ENCODE measurements at places on chromosomes 12 and 14. TPM values are rescaled to one million over a fixed set of nuclear protein-coding genes. Genes with fewer than 3 reads are reported as not detected.
A peak's percentile ranks its signal among the peaks of the same experiment; 100 is the strongest.

Gene KRT3
- total RNA-seq = 0.24 TPM

Gene EMP1
- 542 TPM for total RNA-seq

DNA sequence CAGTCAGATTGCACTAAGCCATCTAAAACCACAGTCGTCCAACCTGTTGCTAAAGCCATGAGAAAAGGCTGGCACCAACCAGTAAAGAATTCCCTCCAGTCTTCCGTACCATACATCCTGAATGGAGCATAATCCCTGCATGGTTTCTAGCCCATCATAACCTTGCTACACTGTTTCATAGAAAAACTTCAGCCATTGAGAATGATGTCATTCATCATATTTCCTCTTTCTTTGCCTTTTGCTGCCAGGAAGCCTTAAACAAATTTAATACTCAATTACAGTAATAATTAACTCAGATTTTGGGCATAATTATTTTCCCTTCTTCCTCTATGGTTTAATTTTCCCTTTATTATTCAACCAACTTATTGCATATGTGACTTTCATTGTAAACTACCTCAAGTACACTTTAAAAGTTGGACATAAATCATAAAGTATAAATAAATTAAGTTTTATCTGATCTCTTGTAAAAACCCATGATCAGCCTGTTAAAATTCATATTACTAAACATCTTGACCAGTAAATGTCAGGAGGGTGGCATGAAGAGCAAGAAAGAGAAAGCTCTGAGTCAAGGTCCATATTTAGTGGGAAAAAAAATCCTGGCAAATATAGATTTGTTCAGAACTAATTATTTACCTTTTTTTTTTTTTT is 264.7 kb downstream of the ZFP36L1 start:
- no peaks in the 10 kb centered on the region for H3K27me3 ChIP-seq
- peak overlapping the region; percentile 87 for H3K27ac ChIP-seq
- peaks cover 35% of the 10 kb centered on the region for H3K4me1 ChIP-seq
- H3K4me3 ChIP-seq = no peak overlapping the region
- H3K36me3 ChIP-seq = peaks cover 58% of the 10 kb centered on the region
- no peak for DNase-seq

- H3K36me3 ChIP-seq = no peaks in the 10 kb centered on the region
- H3K4me3 ChIP-seq = no peak overlapping the region
- H3K27me3 ChIP-seq = no peaks in the 10 kb centered on the region
Measured at GRCh38 chr14:37708481-37708880, 113.1 kb downstream of the TTC6 start.

DNA sequence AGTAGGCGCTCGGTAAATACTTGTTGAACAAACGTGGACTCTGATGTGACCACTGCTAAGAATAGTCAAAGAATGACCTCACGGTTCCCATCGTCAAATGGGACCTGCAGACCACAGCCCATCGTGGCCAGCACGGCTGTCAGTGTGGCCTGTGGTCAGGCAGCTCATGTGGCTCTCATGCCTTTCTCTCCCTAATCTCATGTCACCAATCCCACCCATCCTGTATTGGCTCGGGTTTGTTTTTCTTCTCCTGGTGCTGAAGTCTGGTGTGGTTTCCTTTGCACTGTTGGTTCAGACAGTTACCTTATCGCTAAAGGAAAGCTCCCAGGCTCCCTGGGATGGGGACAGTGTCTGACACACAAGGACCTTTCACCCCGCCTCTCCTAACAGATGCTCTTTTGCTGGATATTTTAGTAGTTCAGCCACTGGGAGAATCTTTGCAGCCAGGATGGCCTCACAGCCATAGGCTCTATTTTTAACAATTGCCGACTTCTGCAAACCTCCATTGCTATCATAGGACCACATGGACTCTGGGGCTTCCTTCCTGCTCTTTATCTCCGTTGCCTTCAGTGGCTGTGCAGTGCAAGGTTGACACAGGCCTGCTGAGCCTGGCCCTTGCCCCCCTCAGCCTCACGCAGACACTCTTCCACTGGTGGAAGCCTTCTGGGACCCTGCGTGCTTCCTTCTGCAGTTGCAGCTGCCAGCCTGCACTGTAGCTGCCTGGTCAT is 293.1 kb upstream of the FKBP4 start:
- no peak overlapping the region for H3K4me3 ChIP-seq
- no peak overlapping the region for H3K27ac ChIP-seq
- no peaks in the 10 kb centered on the region for H3K4me1 ChIP-seq
- DNase-seq = no peak

DNA sequence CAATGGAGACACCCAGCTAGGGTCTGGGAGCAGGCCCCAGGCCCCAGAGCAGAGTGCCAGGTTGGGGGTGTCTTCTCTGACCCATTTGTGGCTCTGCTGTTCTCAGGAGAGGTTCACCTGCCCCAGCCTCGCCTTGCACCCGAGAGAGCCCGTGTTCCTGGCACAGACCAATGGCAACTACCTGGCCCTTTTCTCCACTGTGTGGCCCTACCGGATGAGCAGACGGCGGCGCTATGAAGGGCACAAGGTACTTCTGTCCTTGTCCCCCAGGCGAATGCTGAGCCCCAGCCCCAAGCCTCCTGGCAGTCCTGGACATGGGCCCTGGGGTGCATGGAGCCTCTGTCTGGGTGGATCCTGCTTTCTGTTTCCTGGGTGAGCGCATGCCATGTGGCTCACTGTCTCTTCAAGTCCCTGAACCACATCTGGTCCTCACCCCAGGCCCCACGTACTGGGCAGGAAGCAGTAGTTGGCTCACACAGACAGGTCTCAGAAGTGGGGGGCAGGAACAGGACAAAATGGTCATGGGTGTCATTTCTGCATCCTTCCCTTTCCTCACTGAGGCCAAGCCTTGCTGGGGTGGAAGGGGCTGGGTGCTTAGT is 58.2 kb downstream of the BEGAIN start:
- no peak overlapping the region for H3K27ac ChIP-seq
- no peaks in the 10 kb centered on the region for H3K36me3 ChIP-seq
- no peaks in the 10 kb centered on the region for H3K4me1 ChIP-seq
- no peak overlapping the region for H3K4me3 ChIP-seq
- no peak for DNase-seq

DNA sequence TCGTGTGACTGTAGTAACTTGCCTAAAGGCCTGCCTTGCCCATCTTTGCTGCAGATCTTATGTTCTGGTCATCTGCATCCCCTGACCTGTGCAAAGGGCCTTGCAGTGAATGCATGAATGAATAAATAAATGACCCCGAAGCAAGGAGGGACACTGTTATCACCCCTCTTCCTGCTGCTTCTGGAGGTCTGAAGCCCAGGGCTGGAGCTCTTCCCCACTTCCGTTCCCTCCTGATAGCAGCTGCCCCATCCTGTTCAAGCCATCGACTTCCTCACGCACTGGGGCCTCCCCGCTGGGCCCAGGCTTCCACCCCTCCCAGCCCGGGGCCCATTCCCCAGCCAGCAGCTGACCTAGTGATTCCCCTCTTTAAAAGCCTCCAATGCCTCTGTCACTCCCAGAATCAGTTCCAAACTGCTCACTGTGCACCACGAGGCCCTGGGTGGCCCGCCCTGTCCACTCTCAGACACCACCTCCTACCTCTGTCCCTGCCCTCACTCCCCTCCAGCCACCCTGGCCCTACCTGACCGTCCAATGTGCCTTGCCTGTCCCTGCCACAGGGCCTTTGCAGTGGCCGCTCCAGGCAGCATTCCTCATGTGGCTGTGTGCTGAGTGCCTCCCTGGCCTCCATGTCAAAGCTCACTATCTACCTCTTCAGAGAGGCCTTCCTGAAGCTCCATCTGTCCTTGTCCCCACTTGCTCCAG is 78.6 kb downstream of the SCARB1 start:
- no peaks in the 10 kb centered on the region for H3K27me3 ChIP-seq
- no peak overlapping the region for H3K4me3 ChIP-seq
- H3K36me3 ChIP-seq = no peaks in the 10 kb centered on the region
- no peaks in the 10 kb centered on the region for H3K4me1 ChIP-seq

DNA sequence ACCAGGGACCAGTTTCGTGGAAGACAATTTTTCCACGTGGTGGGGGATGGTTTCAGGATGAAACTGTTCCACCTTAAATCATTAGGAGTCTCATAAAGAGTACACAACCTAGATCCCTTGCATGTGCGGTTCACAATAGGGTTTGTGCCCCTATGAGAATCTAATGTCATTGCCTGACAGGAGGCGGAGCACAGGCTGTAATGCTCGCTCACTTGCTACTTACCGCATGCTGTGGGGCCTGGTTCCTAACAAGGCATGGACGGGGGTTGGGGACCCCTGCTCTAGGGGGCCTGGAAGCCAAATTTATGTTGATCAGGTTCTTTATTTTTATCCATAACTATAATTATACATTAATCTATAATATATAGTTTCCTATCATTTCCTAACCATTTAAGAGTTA is 315.3 kb downstream of the MED13L start:
- no peak overlapping the region for H3K4me3 ChIP-seq
- H3K36me3 ChIP-seq = peaks cover 7% of the 10 kb centered on the region
- H3K27me3 ChIP-seq = no peaks in the 10 kb centered on the region
- no peak for DNase-seq
- peaks cover under 1% of the 10 kb centered on the region for H3K4me1 ChIP-seq

DNA sequence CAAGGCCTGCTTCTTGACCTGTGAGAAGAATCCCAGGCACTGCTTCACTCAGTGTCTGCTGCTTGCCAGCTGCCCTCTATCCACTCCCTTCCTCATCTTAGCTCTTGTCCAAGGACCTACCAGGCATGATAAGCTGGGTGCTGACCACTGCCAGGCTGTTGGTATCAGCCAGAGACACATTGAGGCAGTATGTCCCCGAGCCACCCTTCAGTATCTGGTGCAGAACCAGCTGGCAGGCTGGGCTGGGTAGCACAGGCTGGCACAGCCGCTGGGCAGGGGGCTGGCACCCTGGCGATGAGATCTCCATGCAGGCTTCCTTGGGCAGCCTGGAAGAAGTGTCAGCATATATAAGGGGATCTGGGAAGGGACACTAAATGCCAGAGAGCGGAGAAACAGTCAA is 10.5 kb downstream of the PMEL start:
- H3K4me3 ChIP-seq = no peak overlapping the region
- H3K4me1 ChIP-seq = peaks cover 43% of the 10 kb centered on the region
- peak overlapping the region; percentile 58 for H3K27ac ChIP-seq
- no peak for DNase-seq
- no peaks in the 10 kb centered on the region for H3K27me3 ChIP-seq

GRCh38 chr12:33581613-33582122 is 142.0 kb upstream of the SYT10 start:
- H3K36me3 ChIP-seq = no peaks in the 10 kb centered on the region
- DNase-seq = no peak
- H3K4me1 ChIP-seq = peaks cover 11% of the 10 kb centered on the region
- no peak overlapping the region for H3K27ac ChIP-seq
- no peaks in the 10 kb centered on the region for H3K27me3 ChIP-seq
- no peak overlapping the region for H3K4me3 ChIP-seq

- no peak overlapping the region for H3K4me3 ChIP-seq
- H3K27ac ChIP-seq = no peak overlapping the region
- H3K27me3 ChIP-seq = no peaks in the 10 kb centered on the region
- peaks cover 16% of the 10 kb centered on the region for H3K4me1 ChIP-seq
- no peak for DNase-seq
Measured at GRCh38 chr12:53567961-53568808, 58.0 kb downstream of the ATF7 start.

GRCh38 chr14:104892531-104893434 is 27.7 kb downstream of the CEP170B start:
- H3K36me3 ChIP-seq = no peaks in the 10 kb centered on the region
- H3K27me3 ChIP-seq = no peaks in the 10 kb centered on the region
- no peak overlapping the region for H3K27ac ChIP-seq
- H3K4me1 ChIP-seq = no peaks in the 10 kb centered on the region

- peaks cover 72% of the 10 kb centered on the region for H3K4me1 ChIP-seq
- H3K27ac ChIP-seq = peak overlapping the region; percentile 100
Measured at GRCh38 chr12:52149651-52150241, 42.1 kb downstream of the KRT80 start.

DNA sequence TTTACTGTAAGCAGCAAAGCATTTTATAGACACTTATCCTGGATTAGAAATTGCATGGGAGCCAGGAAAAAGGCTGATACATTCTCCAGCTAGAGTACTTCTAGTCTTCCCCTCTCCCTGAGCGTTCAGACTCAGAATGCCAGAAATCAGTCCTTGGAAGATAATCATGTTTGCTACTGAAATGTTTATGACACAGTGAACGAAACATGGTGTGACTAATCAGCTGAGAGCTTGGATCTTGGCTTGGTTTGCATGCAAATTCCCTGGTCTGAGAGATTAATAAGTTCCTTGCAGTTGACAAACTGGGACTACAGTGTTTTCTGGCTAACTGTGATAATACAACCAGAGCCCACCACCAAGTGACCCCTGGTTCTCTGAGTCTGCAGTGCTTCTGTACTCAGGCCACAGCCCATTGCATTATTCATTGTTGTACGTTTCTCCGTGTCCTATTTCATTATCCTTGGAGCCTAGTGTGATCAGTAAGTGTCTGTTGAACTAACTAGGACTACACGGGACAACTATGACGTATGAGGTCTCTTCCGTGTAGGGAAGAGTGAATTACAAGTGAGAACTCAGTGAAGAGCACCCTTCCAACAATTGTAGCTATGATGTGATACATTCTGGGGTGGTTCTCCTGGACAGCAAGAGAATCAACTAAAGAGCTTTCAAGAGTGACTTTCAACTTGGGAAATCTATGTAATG is 34.6 kb upstream of the EVL start:
- no peaks in the 10 kb centered on the region for H3K36me3 ChIP-seq
- H3K4me1 ChIP-seq = peaks cover 35% of the 10 kb centered on the region

DNA sequence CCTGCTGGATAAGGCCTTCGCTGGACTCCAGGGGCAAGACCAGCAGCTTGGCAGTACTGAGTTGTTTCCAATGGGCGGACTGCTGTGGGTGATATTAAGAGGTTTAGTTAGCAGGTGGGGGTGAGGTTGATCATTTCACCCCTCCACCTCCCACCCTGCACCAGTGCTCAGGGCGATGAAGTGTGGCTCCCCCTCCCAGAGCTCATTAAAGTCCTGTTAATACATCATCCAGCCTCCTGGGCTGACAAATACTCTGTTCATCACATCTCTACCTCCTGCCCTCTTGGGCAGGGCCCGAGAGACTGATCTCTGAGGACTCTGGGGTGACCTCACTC is 2.4 kb upstream of the FIGNL2 start:
- no peak for DNase-seq
- H3K4me3 ChIP-seq = no peak overlapping the region
- H3K36me3 ChIP-seq = no peaks in the 10 kb centered on the region
- H3K27me3 ChIP-seq = peaks cover 74% of the 10 kb centered on the region
- H3K4me1 ChIP-seq = no peaks in the 10 kb centered on the region

All from PC-9 (cell line).